Left colon (tissue), 2 donors: ENCODE measurements at places on chromosomes 4 and X. TPM values are rescaled to one million over a fixed set of nuclear protein-coding genes. Genes with fewer than 3 reads are reported as not detected.

The ACOT9 gene
- total RNA-seq = 25.9 TPM

The RHOXF2 gene
- not detected for total RNA-seq

The SRPX2 gene
- 10.5 TPM for total RNA-seq

The P2RY4 gene
- 2.3 TPM for total RNA-seq

The BANK1 gene
- 1.3 TPM for total RNA-seq

The CPZ gene
- total RNA-seq = 1.0 TPM

The UGT2B11 gene
- total RNA-seq = 0.50 TPM

The GPC4 gene
- total RNA-seq = 16.7 TPM

The IL3RA gene
- total RNA-seq = 9.4 TPM

The TLR10 gene
- total RNA-seq = 0.70 TPM

The TCEAL2 gene
- total RNA-seq = 1.5 TPM

The SMIM10 gene
- 0.85 TPM for total RNA-seq

The MYL5 gene
- total RNA-seq = 30.0 TPM

The GLRB gene
- total RNA-seq = 0.75 TPM

The ARHGAP6 gene
- 1.4 TPM for total RNA-seq

The SCML1 gene
- 10.3 TPM for total RNA-seq

The APBB2 gene
- total RNA-seq = 30.7 TPM

The TEX11 gene
- total RNA-seq = 2.0 TPM

The TCP11X1 gene
- not detected for total RNA-seq

The RHOXF1 gene
- 0.47 TPM for total RNA-seq

The AKAP14 gene
- not detected for total RNA-seq

The MND1 gene
- total RNA-seq = 2.5 TPM

The FAAH2 gene
- total RNA-seq = 11.1 TPM

The EDA gene
- total RNA-seq = 2.3 TPM

The GABRA4 gene
- total RNA-seq = 0.14 TPM

The PRR32 gene
- not detected for total RNA-seq

The USP26 gene
- not detected for total RNA-seq
